ENCODE measurements at places on chromosomes 3 and 15. TPM values are rescaled to one million over a fixed set of nuclear protein-coding genes. Genes with fewer than 3 reads are reported as not detected.

RSRC1 gene
- 40.6 TPM for total RNA-seq

DNA sequence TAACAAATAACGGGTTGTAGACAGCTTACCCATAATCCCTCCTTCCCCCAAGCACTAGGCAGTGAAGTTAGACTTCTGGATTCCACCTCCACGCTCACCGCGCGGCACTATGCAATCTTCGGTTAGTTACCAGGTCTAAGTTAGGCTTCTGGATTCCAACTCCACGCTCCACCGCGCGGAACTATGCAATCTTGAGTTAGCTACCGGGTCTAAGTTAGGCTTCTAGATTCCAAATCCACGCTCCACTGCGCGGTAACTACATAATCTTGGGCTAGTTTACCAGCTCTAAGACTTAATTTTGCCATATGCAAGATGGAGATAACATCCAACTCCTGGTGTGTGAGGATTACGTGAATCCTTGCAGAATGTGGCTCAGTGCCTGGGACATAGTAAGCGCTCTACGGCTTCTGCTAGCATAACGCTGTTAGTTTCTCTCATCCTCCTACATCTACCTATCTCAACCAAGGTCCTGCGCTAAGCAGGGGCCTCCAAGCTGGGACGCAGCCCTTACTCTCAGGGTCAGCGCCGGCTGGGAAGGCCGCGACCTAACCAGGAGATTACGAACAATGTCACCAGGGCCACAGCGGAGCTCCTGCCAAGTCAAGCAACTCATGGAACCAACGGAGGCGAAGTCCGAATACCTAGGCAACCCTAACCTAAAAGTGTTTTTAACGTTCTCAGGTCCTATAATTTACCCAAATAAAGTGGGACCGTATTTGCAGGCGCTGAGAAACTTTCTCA is 497 bp upstream of the RPLP1 start:
- ATAC-seq = peak; percentile 37

GRCh38 chr15:55535436-55535835 is 27.4 kb upstream of the DNAAF4 start:
- no peak for ATAC-seq

- ATAC-seq = no peak
Observed at GRCh38 chr15:84099181-84099580, 136.4 kb upstream of the GOLGA6L4 start.
